Neural progenitor cell (in vitro differentiated cells): ENCODE measurements at places on chromosomes 12 and 14.

GRCh38 chr12:13178568-13179210 lies 17.8 kb upstream of the EMP1 start:
- no peak for DNase-seq

- no peak for DNase-seq
These were observed 62.4 kb downstream of the PRKAB1 start for GRCh38 chr12:119730381-119730780.

GRCh38 chr14:88868558-88869159 lies 44.2 kb downstream of the TTC8 start:
- no peak for DNase-seq

- DNase-seq = no peak
These were observed 63.4 kb upstream of the CCND2 start for GRCh38 chr12:4210183-4210582.

DNA sequence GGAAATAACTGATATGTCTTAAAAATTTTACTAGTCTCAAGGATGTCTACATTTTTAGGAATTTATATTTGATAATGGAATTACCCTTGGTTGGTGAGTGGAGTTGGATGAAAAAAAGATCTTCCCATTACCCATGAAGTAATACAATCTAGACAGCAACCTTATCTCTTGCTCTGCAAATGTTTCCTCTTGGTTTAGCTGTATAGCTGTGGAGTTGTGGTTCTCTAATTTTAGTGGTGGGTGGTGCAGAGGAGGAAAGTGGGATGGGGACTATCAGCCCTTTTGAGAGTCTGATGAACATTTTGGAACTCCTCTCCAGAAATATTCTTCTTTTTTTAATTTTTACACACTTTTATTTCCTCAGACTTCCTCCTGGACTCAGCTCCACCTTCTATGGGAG lies 17.1 kb downstream of the SPX start:
- DNase-seq = no peak

- no peak for DNase-seq
These were observed 86.4 kb downstream of the DICER1 start for GRCh38 chr14:95070748-95071435.

DNA sequence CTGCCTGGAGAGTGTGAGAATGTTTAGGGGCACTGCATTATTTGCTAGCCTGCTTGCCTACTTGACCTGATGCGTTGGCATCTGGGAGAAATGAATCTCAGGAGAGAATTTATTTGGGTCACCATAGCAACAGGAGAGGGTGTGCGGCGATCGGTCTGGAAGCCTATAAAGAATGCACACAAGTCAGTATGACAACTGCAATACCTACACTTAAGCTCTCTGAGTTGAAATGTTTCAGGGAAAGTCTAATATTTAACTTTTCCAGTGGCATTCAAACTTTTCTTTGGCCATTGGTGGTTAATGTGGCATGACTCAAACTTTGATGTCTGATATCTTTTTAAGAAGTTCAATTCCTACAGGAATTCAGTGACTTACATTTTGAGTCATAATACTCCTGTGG lies 205.1 kb downstream of the NEDD1 start:
- no peak for DNase-seq

- peak; percentile 41 for DNase-seq
These were observed 13.4 kb downstream of the GABARAPL1 start for GRCh38 chr12:10226086-10226485.

DNA sequence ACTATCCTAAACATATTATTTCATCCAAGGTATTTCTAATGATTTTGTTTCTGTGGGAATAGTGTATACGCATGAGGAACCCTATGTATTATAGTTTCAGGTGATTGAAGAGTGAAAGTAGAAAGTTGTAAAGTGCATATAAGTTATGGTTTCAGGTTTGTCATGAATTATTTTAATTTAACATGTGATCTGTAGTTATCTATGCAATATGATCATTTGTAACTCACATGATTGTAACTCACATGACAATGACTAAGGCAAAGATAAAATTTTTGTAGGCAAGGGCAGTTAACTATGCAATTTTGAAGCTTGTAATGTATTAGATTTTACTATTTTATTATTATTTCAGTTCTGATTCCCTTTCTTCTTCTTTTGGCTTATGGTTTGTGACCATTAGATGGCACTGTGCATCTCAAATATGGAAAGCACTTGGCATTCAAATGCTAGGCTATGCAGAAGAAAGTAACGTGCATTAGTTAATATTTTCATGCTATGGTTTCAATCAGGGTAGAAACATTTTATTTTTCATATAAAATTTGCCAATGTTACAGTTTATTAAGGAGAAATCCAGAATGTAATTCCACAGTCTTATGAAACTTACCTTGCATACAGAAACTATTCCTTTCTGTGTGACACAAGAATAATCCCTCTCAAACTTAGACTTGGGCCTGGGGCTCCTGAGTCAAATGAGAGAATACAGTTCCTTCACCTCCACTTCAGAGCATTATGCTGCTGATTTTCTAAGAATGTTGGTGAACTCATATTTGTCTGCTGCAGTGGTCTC lies 15.8 kb upstream of the TMEM30B start:
- DNase-seq = no peak

DNA sequence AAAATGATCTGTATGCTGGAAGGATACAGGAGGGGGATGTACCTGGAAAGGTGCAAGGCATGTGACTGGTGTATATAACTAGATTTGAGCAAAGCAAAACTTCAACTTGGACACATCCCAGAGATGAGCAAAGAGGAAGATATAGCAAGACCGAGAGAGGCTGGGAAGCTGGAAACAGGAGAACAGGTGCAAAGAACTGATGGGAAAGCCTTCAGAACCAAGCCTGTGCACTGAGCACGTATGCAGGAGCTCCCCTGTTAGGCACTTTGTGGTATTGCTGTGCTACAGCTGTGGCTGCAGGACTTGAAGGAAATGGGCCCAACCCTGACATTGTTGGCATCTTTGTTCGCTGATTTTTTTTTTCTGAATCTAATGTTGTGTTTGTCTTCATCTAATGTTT lies 120.7 kb upstream of the PWP1 start:
- peak; percentile 64 for DNase-seq

DNA sequence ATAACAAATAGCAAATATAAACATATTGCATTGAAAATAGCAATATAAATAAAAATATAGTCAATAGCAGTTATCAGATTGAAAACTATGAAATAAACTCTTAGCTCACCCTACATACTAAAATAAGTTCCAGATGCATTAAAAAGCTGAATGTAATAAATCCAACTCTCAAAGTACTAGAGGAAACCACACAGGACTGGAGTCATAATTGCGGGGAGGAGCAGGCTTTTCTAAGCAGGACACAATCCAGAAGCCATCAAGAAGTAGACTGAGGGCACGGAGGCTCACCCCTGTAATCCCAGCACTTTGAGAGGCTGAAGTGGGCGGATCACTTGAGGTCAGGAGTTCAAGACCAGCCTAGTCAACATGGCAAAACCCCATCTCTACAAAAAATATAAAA lies 22.2 kb downstream of the GSC start:
- no peak for DNase-seq

GRCh38 chr12:54036620-54037359 lies 3.9 kb downstream of the HOXC5 start:
- DNase-seq = no peak

GRCh38 chr12:30047516-30048254 lies 263.9 kb upstream of the TMTC1 start:
- DNase-seq = no peak

GRCh38 chr14:47223656-47224055 lies 451.7 kb downstream of the MDGA2 start:
- DNase-seq = no peak

GRCh38 chr14:23577004-23577681 lies 1.4 kb downstream of the JPH4 start:
- DNase-seq = peak; percentile 67

- DNase-seq = no peak
These were observed 1.7 kb upstream of the SYNE3 start for GRCh38 chr14:95518045-95518751.

DNA sequence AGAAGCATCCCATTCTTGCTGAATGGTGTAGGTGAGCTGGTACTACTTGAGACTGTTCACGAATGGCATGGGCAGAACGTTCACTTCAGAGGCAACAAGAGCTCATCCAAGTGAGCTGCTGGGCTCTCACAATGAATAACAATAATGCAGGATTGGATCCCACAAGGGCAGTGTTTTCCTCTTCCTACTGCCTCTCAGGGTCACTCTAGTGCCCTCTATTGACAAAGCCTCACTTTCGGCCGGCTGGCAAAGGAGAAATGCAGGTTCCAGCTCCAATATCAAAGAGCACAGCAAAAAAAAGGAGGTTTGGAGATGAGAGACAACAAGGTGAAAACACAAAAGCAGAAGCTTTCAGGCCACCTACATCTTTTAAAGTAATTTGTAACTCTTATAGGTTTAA lies 74.6 kb upstream of the MYF6 start:
- DNase-seq = peak; percentile 73

DNA sequence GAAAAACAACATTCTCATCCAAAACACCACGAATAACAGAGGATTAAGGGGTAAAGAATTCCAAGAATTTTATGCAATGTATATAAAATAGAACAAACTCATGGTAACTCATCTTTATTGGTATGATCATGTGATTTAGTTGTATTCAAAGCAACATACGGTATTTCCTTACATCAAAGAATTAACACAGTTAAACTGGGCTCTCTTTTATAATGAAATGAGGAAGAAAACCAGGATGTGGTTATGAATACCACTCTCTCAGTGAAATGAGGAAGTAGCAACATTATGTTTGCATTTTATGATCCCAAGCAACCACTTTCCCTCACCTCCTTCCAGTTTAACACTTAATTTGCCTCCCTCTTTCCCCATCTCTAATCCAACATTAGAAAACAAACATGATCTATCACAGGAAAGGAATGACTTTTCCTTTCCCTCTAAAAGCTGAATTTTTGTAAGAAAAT lies 22.9 kb downstream of the SPTLC2 start:
- no peak for DNase-seq

DNA sequence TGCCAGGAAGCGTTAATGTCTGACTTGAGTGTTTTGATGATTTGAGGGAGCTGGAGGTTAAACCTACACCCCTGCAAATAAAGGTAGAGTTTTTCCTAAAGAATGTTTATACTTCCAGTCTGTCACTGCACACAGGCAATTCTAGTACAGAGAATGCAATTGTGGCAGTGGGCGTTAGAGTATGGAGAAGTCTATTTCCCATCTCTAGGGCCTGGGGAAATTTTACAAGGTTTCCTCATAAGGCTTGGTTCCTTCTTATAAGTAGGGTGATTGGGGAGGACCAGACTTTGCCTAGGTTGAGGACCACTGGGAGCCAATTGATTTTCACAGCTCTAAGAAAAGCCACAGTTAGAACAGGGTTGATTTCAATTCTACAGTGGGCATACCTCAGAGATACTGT lies 44.3 kb downstream of the IFNG start:
- DNase-seq = no peak

GRCh38 chr12:91331371-91331770 lies 148.8 kb upstream of the DCN start:
- no peak for DNase-seq

- DNase-seq = no peak
These were observed 49.5 kb upstream of the PAPOLA start for GRCh38 chr14:96452684-96453083.

- DNase-seq = no peak
These were observed 95.2 kb downstream of the RASSF9 start for GRCh38 chr12:85741046-85741445.

GRCh38 chr14:56120091-56120691 lies 2.0 kb downstream of the PELI2 start:
- peak; percentile 45 for DNase-seq

GRCh38 chr12:955939-956338 lies 6.4 kb upstream of the RAD52 start:
- DNase-seq = no peak

- DNase-seq = peak; percentile 81
These were observed 13.0 kb downstream of the PLEKHG6 start for GRCh38 chr12:6323340-6323994.

- DNase-seq = peak; percentile 64
These were observed 89.0 kb downstream of the POLR3B start for GRCh38 chr12:106446419-106447092.

- DNase-seq = no peak
These were observed 26.9 kb downstream of the DDX47 start for GRCh38 chr12:12839873-12840579.

- DNase-seq = no peak
These were observed 64.7 kb downstream of the ZNF641 start for GRCh38 chr12:48285751-48286650.

DNA sequence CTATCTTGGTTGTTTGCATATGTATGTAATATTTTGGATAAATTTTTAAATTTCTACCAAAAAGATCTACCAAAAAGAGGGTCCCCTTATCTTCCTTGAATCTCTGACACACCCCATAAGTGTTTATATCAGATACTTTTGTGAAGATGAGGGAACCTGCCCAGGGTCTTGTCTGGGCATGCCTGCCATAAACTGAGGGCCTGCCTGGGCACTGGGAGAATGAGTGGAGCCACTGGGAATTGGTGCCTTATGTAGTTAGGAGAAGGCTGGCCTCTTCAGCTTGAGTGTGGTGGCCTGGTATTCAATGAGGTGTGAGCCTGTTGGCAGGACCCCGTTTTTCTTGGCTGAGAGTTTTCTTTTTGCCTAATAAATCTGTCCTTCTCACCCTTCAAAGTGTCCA lies 46.5 kb downstream of the OR9K2 start:
- DNase-seq = no peak

GRCh38 chr14:64294672-64295413 lies 672 bp upstream of the ESR2 start:
- peak; percentile 90 for DNase-seq

GRCh38 chr12:15677228-15677627 lies 112.0 kb downstream of the EPS8 start:
- DNase-seq = peak; percentile 49

GRCh38 chr14:84036840-84037239 lies 1493.1 kb upstream of the FLRT2 start:
- no peak for DNase-seq

DNA sequence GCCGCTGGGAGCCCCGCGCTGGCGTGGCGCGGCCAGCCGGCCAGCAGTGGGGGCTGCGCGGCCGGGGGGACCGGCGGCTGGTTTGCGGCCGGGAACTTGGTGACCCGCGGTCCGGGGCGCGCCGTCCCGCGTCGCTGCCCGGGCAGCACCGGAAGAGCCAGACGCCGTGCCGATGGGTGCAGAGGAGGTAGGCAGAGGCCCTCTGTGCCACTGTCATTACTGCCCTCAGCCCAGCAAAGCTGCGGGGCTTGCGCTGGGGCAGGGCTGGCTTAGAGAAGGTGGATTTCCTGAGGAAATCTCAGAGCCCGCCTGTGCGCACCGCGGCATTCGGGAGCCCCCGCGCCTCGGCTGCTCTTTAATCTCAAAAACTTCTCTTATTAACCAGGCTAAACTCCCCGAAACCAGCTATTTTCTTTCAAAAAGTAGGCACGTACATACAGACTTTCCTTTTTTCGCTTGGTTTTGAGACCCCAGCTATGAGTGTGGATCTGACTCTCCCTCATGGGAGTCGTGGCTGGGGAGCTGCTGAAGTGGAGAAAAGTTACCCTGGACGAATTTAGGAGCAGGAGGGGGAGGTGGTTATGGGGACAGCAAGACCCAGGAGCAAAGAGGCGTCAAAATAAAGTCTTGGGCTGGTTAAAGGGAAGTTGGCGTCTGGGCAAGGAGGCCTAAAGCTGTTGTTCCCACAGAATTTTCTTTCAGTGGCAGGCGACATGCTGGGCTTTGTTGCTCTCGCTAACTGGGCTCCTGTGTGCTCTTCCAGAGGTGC lies 802 bp downstream of the SUSD6 start:
- peak; percentile 80 for DNase-seq
